ENCODE measurements at places on chromosomes 3 and 15.

GRCh38 chr3:41681479-41681878 lies 280.4 kb downstream of the ULK4 start:
- peak; percentile 95 for DNase-seq

GRCh38 chr15:63945838-63946298 lies 100.4 kb downstream of the DAPK2 start:
- no peak for DNase-seq

- peak; percentile 42 for DNase-seq
Observed at GRCh38 chr3:195154111-195154791, 116.7 kb downstream of the XXYLT1 start.

- peak; percentile 75 for DNase-seq
Observed at GRCh38 chr15:90184786-90185704, 16.1 kb upstream of the SEMA4B start.

- peak; percentile 16 for DNase-seq
Observed at GRCh38 chr3:150184426-150185071, 213.9 kb upstream of the PFN2 start.

- no peak for DNase-seq
Observed at GRCh38 chr3:186937017-186937875, 6.9 kb downstream of the ST6GAL1 start.

DNA sequence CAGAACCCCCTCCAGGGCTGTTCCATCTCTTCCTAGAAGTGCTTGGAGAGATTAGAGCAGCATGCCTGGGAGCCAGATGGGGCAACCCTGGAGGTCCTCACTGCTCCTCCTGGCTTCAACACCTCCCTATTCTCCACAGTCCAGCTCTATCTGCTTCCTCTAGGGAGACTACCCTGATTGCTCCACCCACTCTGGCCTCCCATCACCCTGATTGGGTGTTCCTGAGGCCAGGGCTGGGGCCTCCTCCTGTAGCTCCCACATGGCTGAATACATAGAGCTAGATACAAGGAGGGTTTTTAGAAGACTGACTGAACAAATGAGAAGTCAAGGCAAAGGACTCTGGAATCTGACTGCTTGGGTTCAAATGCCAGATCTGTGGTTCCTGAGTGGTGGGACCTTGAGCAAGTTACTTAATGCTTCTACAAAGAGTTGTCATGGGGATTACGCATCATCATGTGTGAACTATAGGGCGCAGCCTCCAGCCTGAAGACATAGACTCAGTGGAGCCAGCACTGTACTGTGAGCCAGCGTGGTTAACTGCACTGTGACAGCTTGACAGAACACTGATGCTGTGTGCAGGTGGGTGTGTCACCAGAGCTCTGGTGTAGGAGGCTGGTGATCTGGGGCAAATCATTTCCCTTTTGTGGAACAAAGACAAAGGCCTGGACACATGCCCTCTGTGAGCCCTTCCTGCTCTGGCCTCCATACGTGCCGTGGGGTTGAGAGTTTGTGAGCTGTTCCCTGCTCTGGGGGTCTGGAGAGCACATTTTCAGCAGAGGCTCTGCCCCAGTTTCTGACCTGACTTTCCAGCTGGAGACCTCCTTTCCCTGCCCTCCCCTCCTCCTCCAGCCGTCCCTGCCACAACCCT lies 74.8 kb downstream of the SCN5A start:
- peak; percentile 24 for DNase-seq

GRCh38 chr3:136644212-136644611 lies 108.0 kb downstream of the STAG1 start:
- no peak for DNase-seq

DNA sequence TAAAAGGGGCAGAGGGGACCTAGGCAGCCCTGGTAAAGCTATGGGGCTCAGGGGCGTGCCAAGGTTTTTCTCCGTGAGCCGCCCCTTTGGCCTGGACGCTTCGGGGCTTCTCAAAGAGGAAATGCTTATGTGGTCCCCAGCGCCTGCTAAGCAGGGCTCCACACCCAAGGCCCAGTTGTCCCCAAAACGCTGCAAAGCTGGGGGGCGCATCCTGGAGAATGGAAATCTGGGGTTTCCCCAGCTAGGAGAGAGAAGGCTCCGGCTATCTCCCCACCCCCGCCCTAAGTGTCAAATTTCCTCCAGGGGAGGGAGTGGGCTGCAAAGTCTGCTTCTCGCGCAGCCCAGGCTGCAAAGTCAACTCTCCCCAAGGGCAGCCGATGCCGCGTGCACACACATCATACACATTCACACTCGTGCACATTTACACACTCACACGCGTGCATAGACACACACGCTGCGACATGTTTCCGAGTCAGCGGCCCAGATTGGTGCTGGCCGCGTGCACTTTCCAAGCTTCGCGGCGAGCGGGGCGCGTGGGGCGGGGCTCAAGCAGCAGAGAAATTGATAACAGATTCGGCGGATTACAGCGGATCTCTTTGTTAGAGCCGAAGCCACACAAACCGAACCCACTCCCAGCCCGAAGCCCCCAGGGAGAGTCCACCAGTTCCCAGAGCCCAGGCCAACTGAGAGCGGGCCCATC lies 4.5 kb downstream of the WNT5A start:
- DNase-seq: peak; percentile 82

- no peak for DNase-seq
Observed at GRCh38 chr15:69696946-69697345, 244.3 kb downstream of the RPLP1 start.

DNA sequence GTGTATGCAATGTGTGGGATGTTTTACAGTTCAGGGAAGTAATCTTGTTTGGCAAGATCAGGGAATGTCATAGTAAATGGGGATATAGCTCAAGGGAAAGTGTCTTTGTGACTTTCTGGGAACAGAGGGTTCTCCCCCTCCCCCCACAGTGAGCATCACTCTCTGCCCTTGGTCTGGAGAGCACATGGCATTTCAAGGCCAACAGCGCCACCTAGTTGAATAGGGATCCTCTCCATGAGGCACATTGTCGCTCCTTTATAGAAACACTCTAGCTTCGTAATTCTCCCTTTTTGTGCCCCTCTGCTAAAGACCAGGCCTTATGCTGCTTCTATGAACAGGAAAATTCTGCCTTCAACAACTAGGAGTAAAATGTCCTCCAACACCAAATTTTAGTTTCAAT lies 37.1 kb upstream of the ARNT2 start:
- DNase-seq: no peak

DNA sequence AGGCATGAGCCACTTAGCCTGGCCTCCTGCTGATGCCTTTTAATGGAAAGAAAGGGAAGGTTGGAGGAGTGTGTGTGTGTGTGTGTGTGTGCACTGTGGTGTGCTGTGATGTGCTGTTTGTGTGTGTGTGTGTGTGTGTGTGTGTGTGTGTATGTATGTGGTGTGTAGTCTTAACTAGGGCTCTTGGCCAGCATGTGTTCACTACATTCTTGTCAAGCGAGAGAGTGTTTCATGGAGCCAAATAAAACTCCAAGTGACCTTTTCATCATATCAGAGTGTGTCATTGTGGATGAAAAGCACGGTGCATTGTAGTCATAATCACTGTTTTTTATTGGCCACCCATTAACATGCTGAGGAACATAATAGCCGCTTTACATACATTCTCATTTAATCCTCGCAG lies 30.8 kb upstream of the BHLHE40 start:
- no peak for DNase-seq

GRCh38 chr3:146065573-146066006 lies 95.4 kb downstream of the PLOD2 start:
- peak; percentile 77 for DNase-seq

DNA sequence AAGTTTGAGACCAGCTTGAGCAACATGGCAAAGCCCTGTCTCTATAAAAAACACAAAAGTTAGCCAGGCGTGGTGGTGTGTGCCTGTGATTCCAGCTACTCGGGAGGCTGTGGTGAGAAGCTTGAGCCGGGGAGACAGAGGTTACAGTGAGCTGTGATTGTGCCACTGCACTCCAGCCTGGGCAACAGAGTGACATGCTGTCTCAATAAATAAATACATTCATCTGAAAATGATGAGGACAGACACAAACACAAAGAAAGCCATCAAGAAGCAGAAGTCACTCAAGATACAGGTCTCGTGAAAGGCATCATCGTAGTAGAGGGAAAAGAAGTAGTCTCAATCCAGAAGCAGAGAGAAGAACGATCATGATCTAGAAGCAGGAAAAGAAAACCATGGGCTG lies 18.1 kb downstream of the AP3S2 start:
- DNase-seq: no peak

DNA sequence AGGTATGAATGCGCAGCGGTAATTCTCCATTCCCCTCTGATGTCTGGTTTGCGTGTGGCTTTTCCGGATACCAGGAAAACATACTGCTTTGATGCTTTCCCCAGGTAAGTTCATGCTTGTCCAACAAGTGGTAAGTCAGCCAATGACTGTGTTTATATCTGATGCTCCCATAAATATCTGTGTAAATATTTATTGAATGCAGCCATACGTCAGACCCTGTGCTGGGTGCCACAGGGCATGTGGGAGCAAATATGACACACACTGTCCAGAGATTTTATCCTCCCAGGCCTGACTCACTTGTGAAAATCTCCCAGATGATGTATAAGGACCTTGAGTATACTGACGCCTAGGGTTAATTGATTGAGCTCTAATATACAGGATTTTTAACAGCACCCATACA lies 29.6 kb upstream of the CEMIP start:
- DNase-seq: no peak

DNA sequence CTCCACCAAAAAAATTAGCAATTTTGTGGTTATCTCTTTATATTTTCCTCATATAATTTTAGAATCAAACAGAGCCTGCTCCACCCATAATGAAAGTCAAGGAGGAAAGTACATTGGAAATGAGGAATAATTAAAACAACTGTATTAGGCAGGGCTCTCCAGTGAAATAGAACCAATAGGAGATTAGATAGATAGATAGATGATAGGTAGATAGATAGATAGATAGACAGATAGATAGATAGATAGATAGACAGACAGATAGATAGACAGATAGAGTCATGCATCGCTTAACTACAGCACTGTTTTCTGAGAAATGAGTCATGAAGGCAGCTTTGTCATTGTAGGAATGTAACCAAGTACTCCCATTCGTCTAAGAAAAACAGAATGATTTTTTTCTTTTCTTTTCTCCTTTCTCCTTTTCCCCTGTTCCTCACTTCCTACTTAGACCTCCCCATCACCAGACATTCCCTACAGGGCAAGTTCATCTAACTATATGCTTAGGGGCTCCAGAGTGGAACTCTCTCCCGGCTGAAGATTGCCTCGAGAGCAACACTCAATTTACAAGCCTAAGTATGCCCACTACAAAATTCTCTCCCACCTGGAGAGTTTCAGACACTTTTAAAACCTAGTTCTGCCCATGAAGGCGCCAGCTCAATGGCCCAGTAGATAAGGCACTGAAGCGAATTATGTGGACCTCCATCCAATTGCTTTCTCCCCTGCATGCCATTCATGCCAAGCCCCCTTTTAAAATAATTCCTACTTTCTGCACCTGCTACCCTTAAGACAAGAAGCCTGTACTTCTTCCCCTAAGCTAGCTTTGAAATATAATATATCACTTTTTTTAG lies 53.3 kb upstream of the LIPC start:
- peak; percentile 41 for DNase-seq

GRCh38 chr3:111725706-111726105 lies 130.6 kb upstream of the ZBED2 start:
- no peak for DNase-seq

DNA sequence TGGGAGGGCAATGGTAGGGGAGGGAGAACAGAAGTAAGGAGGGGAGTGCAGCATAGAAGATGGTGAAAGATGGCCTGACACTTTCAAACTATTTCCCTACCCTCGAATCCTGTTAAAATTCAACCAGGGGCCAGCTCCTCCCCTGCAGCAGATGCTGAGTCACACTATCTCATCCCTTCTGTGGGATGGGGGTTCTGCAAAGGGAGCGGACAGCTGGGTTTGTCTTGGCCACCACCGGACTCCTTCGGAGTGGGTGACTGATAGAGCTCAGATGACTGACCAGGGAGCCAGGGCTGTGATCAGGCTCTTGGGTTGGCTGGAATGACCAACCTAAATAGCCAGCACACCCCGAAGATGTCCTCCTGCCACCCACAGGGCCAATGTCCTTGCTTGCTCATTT lies 33.6 kb upstream of the TMCC1 start:
- no peak for DNase-seq

- DNase-seq: no peak
Observed at GRCh38 chr3:127702151-127702578, 29.4 kb downstream of the ABTB1 start.

- no peak for DNase-seq
Observed at GRCh38 chr3:66812136-66812535, 186.0 kb upstream of the KBTBD8 start.

GRCh38 chr3:152058856-152059255 lies 185.4 kb downstream of the SUCNR1 start:
- DNase-seq: no peak

- no peak for DNase-seq
Observed at GRCh38 chr15:78446551-78446950, 8.5 kb downstream of the IREB2 start.

GRCh38 chr3:49807431-49808114 lies 4.5 kb downstream of the INKA1 start:
- DNase-seq: no peak

DNA sequence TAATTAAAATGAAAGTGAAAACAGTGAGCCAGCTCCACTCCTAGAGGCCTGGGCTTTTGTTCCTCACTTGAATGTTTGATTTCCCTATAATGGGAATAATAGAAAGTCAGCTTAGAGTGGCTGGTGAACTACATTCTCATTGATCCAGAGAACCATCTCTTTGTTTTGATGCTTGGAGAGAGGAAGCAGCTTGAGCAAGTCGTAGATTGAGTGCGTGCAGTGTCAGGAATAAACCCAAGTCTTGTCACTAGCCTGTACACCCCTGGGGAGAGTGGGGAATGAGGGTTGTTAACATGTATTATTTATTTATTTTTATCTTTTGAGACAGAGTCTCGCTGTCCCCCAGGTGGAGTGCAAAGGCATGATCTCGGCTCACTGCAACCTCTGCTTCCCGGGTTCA lies 885 bp upstream of the LSG1 start:
- DNase-seq: no peak

DNA sequence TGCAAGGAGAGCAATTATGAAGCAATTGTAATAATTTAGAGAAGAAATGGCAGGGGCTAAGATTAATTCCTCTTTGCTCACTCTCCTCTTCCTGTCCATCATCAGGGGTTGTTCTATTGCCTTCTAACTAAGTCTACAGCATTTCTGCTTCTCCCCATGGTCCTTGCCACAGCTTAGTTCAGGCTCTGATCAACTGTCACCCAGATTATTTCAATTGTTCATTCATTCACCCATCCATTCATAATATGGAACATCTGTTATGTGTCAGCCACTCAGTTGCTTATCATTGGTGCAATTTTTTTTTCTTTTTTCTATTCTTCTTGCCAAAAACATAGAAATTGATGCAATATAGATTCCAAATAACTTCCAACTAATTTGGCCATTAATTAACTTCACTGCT lies 93.2 kb downstream of the CD47 start:
- no peak for DNase-seq

DNA sequence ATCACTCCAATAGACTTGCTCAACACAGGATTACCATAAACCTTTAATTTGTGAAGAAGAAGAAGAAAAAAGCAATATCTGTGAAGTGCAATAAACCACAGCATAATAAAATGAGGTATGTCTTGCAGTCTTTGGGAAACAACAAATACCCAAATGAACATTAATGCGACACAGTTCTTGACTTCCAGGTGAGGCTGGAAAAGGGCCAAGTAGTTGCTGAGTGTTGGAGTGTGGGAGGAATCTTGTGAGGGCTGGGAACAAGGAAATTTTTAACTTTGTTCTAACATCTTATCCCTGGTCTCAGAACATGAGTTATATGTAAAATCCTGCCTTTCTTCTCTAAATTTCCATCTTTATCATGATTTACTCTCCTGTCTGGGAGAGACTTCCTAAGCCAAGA lies 206.5 kb downstream of the DTWD1 start:
- DNase-seq: no peak

Data from astrocyte of the hippocampus (primary cell).